BE2C (cell line): ENCODE measurements at places on chromosomes 5 and 9.

- DNase-seq: no peak
Measured at GRCh38 chr5:32319392-32319791, 6.7 kb upstream of the MTMR12 start.

DNA sequence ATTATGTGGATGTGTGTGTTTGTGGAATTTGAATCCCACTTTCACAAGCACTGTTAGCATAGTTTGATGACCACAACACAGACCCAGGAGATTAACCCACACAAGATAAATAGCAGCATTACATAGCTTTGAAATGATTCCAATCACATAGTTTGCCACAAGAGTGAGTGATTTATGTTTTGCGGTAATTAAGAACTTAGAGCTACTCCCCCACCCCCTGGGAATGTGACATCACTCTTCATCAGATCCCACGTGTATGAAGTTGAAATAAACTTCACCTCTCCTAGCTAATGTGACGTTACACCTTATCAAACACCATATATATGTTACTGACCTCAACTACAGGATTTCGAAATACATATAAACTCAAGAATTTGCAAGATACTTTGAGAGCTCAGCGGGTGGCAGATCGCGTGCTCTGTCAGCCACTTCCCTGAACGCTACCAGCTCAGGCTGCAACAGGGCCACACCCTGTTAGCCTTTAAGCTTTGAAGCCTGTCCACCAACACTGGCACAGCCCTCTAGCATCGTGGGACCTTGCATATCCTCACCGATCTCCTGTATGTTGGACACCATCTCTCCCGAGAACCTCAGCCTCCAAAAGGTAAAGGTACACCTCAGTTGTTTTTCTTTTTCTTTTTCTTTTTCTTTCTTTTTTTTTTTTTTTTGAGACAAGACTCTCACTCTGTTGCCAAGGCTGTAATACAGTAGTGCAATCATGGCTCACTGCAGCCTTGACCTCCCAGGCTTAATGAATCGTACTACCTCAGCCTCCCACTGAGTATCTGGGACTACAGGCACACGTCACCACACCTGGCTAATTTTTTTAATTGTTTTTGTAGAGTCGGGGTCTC is 1.7 kb upstream of the AGTPBP1 start:
- no peak for DNase-seq

DNA sequence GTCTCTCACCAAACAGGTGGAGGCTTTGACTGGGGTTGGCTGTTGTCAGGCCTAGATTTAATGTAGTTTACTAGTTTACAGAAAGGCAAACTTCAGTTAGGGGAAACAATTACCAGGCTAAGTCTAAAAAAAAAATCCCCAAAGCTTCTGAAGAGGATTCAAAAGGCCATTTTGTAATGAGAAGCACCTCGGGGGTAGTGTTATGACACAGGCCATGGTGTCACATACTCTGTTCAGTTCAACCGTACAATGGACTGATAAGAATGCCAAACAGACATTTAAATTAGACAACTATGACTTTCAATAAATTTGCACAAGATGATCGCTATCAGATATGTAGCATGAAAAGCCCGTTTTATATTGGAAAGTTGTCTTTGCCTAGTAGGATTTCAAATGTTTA is 120.1 kb upstream of the PCA3 start:
- no peak for DNase-seq

DNA sequence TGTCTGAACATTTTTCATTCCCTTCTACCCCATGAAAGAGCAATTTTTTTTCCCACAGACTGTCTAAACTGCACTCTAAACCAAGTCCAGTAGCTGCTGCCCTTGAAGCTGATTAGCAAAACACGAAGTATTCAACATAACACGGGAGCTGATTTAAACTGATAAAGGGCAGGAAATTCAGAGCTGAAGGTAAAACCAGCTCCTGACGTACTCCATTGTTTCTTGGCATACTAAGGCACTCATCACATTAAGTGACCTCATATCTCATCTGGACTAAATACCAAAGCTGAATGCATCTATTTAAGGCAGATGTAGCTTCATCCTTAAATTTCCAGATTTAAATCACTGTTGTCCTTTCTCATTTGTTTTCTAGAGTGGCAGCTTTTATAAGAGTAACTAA is 12.0 kb downstream of the GDF9 start:
- DNase-seq: no peak

DNA sequence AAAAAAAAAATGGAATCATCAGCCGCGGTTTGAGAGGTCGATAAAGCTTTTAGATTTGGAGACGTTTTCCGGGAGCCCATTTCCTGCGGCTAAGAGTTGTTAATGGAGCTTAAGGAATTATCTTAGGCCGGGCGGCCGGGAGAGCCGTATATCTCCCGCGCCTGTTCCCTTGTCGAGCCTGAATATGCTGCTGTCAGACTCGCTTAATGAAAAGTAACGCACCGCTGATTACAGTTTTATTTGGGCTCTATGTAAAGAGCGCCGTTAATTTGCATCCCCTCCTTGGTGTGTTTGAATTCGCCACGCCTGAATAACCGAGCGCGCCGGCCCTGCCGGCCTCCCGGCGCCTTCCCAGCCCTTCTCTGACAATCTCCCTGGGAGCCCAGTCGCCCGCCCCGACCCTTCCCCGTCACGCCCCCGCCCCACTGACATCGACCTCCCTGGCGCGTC is 7.9 kb downstream of the IRX4 start:
- no peak for DNase-seq

DNA sequence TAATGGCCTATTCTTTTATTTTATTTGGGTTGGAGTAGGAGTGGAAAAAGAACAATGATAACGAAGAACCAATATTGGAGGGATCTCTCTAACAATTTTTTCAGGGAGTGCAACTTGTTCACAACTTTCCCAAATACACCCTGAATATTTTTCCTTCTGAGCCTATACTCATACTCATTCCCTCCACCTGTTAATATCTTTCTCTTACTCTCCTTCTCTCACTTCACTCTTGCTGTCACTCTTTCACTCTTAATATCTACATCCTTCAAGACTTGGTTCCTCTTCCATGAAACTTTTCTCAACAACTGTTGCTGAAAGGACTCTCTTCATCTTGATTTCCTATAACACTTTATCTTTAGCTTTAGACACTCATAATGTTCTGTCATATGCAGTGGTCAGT is 39.0 kb upstream of the MYOT start:
- DNase-seq: no peak

DNA sequence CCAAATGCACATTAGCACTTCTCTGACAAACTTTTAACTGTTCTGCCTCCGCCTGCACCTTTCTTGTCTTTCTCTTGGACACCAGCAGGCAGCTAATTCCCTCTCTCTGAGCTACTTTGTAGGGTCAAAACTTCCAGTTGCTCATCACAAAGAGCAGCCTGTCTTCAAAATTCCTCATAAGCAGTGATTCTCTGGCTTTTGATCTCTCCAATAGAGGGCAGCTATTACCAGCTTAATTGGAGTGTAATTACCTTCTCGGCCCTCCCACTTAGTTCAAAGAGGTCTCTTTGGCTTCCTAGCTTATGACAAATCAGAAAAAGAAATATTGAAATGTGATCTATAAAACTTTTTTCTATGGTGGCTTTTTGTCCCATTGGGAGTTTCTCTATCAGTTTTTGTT is 43.6 kb upstream of the RAD23B start:
- DNase-seq: no peak

GRCh38 chr9:114561771-114562170 is 25.8 kb upstream of the ATP6V1G1 start:
- DNase-seq: no peak
